ENCODE measurements at places on chromosomes 7 and 10. TPM values are rescaled to one million over a fixed set of nuclear protein-coding genes. Genes with fewer than 3 reads are reported as not detected.

GRCh38 chr10:32190890-32191491, 134.8 kb upstream of the KIF5B start:
- DNase-seq, result no peak

GRCh38 chr10:80382989-80383388, 25.4 kb upstream of the PRXL2A start:
- DNase-seq, result no peak

Gene MRM2
- 22.6 TPM for total RNA-seq

DNA sequence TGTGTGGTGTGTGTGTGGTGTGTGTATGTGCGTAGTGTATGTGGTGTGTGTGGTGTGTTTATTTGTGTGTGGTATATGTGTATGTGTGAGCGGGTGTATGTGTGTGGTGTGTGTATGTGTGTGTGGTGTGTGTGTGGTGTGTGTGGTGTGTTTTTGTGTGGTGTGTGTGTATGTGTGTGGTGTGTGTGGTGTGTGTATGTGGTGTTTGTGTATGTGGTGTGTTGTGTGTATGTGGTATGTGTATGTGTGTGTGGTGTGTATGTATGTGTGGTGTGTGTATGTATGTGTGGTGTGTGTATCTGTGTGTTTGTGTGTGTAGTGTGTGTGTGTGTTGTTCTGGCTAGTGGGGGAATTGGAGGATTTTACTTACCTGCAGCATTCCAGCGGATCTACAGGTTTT, 427.4 kb downstream of the PAXIP1 start:
- DNase-seq, result peak; percentile 1

DNA sequence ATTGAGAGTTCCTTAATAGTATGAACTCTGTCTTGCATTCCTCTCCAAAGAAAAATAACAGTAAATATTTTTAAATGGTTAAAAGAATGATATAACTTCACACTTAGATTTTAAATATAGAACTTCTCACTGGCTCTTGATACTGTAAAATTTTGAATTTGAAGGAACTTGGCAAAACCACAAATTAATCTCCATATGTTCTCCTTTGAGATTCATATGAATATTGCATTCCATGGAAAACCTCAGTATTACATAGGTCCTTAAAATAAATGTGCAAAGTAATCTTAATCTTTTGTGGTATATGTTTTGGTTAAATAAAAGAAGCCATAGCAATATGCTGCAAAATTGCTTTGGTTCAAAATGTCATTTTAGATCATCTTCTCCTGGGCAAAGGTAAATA, 1137.6 kb upstream of the LRRTM3 start:
- DNase-seq, result no peak

Gene INSIG1
- total RNA-seq, result 55.7 TPM

Measured in astrocyte (in vitro differentiated cells and primary cell).